GM12864 (cell line): ENCODE measurements at places on chromosomes 12 and 14.

GRCh38 chr12:11978726-11979384 lies 91.9 kb upstream of the BCL2L14 start:
- DNase-seq = no peak

- no peak for DNase-seq
Measured at GRCh38 chr12:119624966-119625365, 31.4 kb downstream of the TMEM233 start.

DNA sequence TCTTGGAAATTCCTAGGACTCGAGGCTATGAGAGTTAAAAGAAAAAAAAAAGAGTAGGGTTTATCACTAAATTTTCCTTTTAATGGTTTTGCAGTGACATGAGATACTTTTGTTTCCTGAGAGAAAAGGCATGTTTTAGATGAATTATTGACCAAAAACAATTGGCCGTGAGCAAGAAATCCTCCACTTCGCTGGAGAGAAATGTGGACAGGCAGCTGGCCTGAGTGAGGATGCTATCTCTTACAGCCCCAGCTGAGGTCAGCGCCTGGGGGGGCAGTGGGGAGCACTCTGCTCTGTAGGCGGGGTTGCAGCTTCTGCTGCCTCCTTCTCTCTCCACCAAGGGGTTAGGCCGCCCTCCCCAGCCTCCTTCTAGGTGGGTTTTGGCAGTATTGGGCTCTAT lies 54.7 kb downstream of the PRIMA1 start:
- no peak for DNase-seq

DNA sequence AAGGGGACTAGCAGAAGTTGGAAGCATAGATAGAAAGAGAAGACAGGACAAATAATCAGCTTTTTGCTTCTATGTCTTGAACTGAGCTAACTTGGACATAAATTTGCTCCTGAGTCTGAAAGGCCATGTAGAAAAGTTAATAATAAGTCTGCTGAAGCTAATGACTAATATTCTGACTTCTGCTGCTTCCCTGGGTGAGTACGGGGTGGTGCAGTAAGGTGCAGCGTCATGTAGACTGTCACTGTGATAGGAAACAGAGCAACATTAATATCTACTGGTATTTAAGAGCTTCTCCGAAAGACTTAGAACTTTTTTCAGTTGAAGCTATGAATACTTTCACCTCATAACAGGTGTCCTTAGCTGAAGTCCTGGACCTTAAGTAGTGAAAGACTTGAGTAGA lies 34.1 kb upstream of the CPM start:
- DNase-seq = no peak

GRCh38 chr12:106819991-106820390 lies 45.5 kb downstream of the RIC8B start:
- no peak for DNase-seq

DNA sequence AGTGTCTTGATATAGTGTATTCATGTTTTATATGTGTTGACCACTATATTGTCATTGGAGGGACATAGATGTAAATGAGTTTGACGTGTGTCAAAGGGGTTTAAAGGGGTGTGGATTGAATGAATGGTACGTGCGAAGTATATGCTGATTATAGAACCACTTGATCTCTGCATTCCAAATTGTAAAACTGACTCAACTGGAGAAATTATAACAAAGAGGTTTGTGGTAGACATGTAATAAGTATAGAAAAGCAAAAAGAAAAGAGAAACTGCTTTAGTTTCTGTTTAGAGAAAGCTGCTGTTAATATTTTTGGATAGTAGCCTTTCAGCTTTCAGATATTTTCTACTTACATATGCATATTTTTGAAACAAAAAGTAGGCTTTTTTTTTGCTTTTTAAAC lies 8.9 kb upstream of the MYRFL start:
- no peak for DNase-seq

DNA sequence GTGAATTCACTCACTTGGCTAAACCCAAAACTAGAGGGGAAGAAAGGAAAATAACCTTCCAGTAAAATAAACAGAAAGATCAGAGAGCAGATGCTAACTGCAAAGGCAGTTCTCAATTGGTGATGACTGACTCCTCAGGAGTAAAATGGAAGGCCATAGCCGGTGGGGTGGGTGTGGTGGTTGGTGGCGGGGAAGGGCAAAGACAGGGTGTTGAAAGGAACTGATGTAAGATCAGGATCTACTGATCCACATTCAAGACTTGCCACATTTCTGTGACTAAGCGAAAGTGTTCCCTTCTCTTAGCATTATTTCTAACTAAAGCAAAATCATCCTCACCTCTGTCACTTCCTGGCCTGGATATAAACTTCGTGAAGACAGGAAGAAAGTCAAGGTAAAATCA lies 26.3 kb upstream of the TC2N start:
- no peak for DNase-seq

DNA sequence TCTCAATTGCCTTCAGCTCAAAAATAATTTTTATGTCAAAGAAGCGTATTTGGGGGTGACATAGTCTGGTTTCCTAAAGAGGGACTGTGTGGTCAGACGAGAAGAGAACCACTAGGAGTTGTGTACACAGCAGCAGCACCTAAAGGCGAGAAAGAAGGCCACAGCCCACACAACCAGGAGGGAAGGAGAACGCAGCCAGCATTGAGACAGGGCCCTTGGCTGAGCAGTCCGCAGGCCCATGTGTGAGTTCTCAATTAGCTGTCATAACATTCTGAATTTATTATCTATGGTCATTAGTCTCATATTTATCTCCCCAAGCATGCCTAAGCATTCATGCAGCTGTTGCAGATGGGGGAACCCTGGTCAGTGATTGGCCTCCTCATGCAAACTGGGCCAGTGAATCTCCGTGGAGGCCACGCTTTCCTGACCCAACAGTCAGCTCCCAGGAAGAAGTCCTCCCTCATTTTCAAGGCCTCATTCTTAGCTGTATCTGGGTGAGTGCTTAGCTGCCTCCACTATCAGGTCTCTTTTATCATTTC lies 81.2 kb upstream of the ATF7IP start:
- peak; percentile 60 for DNase-seq

GRCh38 chr12:131618303-131618658 lies 92.6 kb upstream of the SFSWAP start:
- no peak for DNase-seq

DNA sequence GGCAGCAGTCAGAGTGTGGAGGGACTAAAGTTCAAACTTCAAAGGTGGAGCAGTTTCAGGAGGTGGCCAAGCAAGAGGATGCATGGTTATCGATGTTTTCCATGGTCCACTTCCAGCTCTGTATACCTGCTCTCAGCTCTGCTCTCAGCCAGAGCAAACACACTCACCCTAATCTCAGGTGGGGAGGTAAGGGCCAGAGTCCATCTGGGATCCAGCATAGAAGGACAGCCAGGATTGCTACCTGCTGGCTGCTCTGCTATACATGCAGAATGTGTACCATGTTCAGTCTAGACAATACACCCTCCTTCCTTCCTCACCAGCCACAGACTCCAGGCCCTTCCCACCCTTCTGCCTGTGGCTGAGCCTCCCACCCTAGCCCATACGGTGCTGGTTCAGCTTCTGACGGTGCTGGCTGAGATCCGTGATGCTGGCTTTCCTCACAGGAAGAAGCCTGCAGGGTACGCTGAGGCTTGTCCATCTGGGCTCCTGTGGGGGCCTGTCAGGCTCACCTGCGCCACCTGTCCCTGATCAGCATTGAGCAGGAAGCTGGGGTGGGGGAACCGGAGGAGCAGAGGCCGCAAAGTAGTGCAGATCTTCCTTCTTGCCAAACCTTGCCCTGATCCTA lies 2.4 kb downstream of the CBLN3 start:
- no peak for DNase-seq

- peak; percentile 62 for DNase-seq
Measured at GRCh38 chr14:93112891-93113677, 2.6 kb downstream of the ITPK1 start.

- peak; percentile 59 for DNase-seq
Measured at GRCh38 chr12:108831309-108831991, 25.9 kb downstream of the SSH1 start.

- no peak for DNase-seq
Measured at GRCh38 chr12:99110868-99111267, 465.8 kb downstream of the APAF1 start.

- no peak for DNase-seq
Measured at GRCh38 chr12:16266085-16266484, 11.4 kb downstream of the SLC15A5 start.

- DNase-seq = no peak
Measured at GRCh38 chr12:131046813-131047788, 93.4 kb downstream of the ADGRD1 start.

DNA sequence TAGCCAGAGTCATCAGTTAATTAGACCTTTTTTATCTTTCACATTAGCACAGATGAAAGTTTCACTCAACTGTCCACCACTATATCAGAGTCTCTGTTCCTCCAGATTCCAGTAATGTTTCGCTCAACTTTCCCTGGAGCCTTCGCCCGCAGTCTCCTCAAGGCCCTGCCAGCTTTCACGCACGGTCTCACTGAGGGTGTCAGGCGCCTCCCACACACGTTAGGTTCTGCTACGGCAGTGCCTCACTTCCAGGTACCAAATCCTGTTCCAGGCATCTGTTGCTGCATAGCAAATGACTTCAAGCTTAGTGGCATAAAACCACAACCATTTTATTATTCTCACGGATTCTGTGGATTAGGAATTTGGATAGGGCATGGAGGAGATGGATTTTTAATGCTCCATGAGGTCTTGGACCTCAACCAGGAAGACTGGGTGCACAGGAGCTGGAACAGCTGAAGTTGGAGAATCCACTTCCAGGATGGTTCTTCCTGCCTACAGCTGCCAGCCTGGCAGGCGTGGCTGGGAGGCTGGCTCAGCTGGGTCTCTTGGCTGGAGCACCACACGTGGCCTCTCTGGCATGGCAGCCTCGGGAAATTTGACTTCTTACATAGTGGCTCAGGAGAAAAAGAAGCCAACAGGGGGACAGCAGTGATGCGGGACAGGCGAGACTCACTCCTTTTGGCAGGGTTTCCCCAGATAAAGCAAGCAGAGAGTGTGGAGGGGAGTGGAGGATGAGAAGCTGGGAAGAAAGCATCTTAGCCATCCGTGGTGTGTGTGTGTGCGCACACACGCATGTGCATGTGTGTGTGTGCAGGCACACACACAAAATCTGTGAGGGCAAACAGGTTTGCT lies 21.3 kb upstream of the BCDIN3D start:
- DNase-seq = no peak
